ENCODE measurements at places on chromosomes 11 and 22. TPM values are rescaled to one million over a fixed set of nuclear protein-coding genes. Genes with fewer than 3 reads are reported as not detected.

DNA sequence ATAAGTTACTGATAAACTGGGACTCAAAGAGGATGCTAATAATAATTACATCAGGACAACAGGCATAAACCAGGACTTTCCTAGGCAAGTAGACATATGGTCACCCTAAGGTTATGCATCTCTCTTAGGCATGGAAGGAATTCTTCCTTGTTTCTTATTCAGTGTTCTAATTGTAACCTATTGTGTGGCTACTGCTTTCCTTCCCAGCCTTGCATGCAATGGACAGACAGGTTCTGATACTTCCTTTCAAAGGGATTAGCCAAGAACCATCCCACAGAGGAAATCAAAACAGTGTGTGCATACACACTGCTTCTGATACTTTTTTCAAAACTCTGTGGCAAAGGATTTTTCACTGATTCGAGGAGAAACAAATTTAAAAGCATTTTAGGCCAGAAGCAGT is 48.3 kb downstream of the RRAS2 start:
- no peak for DNase-seq

- no peak for DNase-seq
Observed at GRCh38 chr11:10494636-10495463, 39.8 kb downstream of the AMPD3 start.

- DNase-seq = no peak
Observed at GRCh38 chr11:115342142-115342541, 162.1 kb downstream of the CADM1 start.

GRCh38 chr11:22539821-22540256 is 85.8 kb downstream of the FANCF start:
- DNase-seq = no peak

DNA sequence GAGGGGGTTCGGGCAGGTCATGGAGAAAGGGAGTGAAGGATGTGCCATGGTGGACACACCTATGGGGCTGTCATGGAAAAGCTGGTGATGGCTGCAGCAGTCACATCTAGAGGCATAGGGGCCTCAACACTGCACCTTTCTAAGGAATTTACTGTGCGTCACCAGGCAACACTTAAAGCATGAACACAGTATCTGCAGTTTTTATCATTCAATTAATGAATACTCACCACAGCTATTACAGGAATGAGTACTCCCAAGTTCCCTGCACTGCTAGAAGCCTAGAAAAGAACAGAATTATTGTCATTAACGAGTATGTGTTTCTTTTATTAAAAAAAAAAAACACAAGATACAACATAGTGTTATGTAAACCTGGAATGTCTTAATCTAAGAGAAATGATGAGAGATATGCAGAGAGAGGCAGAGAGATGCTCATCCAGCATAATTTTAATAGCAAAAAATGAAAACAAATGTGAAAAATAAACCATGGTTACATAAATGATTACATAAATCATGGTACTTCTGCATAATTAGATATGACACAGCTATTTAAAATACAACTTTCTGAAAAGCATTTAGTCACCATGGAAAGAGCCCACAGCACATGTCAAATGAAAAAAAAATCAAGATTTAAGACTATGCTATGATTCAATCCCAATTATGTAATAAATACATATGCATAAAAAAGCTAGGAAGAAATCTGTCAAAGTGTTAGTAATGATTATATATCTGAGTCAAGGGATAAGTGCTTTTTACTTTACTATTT is 19.2 kb downstream of the SERPIND1 start:
- DNase-seq = no peak

DNA sequence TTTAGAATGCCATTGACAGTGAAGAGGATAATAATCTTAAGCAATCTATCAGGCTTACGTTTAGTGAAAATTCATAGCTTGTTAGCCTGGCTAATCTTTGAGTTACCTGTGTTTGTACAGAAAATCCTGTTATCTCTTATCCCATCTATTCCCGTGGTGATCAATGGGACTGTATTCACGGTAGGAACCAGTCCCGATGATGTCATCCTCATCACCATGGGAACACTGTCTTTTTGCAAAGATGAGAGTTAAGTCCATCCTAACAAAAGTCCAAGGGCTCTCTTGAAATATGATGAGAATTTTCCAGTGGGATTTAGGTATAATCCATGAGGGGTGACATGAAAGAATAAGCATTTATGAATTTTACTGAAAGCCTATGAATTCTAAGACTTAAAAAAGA is 762.2 kb downstream of the ETS1 start:
- DNase-seq = no peak

Gene GP1BB
- 5.9 TPM for total RNA-seq

GRCh38 chr22:42964994-42965699 is 49.8 kb downstream of the PACSIN2 start:
- DNase-seq = no peak

Gene MYEOV
- total RNA-seq = 26.7 TPM

DNA sequence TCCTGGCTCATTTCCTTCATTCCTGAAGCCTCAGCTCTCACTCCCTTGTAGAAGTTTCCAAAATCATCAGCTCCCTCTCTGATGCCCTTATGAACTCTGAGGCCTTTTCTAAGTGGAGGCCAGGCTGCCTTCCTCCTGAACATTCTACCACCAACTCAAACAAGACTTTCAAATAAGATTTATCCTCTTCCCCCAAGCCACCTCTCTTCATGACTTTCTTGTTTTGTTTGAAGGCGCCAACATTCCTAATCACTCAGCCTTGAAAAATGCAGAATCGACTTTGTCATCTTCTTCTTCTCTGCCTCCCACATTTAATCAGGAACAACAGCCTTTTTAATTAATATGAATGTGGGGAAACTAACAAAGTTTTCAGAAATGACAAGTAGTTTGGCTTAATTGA is 927.9 kb downstream of the OPCML start:
- DNase-seq = no peak

Gene OR10D3
- total RNA-seq = not detected

- no peak for DNase-seq
Observed at GRCh38 chr11:118229274-118229847, 4.5 kb upstream of the JAML start.

DNA sequence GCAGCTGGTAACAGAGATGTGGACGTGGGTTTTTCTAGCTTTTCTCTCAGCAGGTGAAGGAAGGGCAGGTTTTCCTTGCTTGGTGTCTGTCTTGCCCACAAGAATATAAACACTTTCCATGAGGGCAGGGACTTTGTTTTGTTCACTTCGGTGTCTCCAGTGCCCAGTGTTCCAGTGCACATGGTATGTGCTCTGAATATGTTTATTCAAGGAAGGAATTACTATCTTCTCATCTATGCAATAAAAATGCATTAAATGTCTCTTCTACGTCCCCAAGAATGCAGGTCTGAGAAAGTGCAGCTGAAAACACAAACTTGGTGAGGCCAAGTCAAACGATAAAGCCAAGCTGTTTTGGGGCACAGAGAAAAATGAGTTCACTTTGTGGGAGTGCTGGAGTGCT is 56.3 kb upstream of the PLET1 start:
- DNase-seq = no peak

GRCh38 chr22:20084547-20085413 is 4.7 kb downstream of the DGCR8 start:
- DNase-seq = no peak

- DNase-seq = no peak
Observed at GRCh38 chr11:3736816-3737215, 60.5 kb downstream of the NUP98 start.

Gene ACER3
- total RNA-seq = 21.8 TPM

GRCh38 chr11:33924341-33924740 is 32.5 kb upstream of the LMO2 start:
- no peak for DNase-seq

DNA sequence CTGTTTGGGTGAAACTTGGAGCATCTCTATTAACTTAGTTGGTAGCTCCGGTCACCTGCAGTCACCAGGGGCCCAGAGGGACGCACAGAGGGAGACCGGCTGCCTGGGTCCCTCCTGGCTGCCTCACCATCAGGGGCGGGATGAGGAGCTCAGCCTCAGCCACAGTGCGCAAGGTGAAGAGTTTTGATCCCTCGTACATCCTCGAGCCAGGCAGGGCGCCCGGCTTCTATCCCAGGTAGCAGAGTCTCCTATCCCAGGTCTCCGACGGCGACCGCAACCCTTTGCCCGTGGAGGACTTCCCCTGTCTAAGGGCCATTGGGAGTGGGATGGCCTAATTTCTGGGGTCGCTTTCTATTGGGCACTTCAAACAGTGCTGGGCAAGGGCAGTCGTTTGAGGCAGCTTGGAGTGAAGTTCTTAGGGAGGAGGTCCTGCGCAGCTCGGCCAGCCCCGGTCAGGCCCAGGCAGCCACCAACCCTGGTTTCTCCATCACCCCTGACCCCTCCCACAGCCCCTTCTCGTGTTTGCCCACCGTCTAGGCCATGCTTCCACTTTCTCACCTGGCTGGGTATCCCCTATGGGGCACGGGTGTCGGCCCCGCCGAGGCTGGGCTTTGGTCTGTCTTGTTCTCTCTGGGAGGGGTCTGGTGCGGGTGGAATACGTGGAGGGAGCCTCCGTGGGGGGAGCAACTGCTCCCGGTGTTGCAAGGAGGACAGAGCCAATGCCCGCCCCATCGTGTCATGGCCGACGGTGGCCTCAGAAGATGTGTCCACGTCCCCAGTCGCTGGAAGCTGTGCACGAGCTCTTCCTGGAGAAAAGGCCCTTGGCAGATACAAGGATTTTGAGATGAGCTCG is 3.6 kb upstream of the MRGPRG start:
- DNase-seq = no peak

- DNase-seq = no peak
Observed at GRCh38 chr11:134637091-134638015, 225.3 kb upstream of the B3GAT1 start.

- DNase-seq = no peak
Observed at GRCh38 chr11:133895551-133895950, 50.2 kb upstream of the SPATA19 start.

DNA sequence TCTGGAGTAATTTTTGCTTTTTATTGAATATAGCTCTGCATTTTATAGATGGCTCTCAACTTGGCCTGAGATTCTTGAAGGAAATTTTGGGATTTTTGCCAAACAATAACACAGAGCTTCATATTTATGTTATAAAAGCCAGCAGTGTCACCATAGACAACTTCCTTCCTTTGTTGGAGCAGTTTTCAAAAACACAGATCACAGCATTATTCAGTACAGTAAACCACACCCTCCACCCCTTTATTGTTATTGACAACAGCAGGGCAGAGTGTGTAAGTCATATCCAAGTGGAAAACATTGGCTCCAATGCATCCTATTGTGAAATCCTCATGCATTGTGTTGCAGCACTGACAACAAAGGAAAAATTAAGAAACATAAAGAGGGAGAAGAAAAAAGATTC is 62.6 kb upstream of the PRSS23 start:
- no peak for DNase-seq

GRCh38 chr22:22099194-22099486 is 116.6 kb upstream of the TOP3B start:
- DNase-seq = no peak

DNA sequence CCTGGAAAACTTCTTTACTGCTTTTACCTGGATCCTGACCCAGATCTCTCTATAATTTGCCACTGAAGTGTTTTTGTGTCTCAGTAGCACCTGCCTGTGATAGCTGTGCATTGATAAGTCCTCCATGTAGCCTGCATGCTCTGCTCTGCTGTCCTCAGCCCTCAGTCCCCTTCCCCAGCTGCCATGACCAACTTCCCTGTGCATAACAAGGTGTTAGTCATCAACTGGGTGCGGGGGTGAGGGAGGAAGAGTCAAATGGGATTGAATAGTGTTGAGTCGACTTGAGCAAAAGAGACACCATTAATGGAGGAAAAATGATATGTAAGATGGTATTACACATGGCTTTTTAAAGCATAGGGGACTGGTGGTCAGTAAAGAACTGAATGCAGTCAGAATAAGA is 92.2 kb upstream of the PLET1 start:
- DNase-seq = no peak

Gene LRP5
- 22.3 TPM for total RNA-seq

DNA sequence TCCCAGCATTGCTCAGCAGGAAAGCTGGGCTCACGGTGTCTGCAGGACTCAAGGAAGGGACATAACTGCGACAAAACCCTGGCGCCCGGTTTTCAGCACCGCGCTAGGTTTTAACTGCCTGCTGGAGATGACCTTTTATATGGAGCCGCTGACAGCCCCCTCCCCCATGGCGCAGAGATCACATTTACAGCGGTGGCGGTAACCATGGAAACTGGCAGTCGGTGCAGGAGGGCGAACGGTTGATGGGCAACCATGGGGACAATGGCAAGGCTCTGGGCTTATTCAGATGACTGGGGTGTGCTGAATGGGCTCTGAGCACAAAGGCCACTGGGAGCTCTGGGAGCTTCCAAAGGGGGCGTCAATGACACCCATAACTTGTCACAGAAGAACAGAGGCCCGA is 37.2 kb downstream of the CELSR1 start:
- no peak for DNase-seq

GRCh38 chr11:44813401-44813800 is 86.6 kb downstream of the TSPAN18 start:
- no peak for DNase-seq

GRCh38 chr11:120385655-120386054 is 49.4 kb downstream of the ARHGEF12 start:
- DNase-seq = no peak

Gene LSP1
- total RNA-seq = 69.0 TPM

DNA sequence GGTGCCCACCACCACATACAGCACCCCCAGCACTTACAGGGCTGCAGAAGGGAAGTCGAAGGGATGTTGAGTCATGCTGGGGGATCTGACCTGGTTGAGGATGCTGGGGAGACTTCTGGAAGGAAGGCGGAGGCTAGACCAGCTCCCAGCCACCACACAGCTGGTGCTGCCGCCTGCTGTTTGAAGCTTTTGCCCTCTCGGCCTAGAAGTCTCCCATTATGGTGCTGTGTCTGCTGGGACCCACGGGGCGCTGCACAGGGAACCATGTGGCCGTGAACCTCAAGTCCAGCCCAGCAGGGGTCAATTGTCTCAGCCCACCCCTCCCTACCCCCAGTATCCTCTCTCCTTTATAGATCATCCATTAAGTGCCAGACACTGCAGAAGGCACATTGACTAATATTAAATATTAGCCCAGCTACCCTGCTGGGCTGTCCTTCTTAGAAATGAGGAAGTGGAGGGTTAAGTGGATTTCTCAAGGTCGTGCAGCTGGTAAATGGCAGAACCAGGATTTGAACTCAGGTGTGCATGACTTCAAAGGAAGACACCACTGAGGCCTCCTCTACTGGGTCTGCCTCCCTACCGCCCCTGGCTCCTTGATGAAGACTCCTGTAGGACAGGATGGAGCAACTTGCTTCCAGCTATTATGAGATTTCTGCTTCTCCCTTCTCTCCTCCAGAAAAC is 49.7 kb downstream of the CYTH4 start:
- DNase-seq = no peak

DNA sequence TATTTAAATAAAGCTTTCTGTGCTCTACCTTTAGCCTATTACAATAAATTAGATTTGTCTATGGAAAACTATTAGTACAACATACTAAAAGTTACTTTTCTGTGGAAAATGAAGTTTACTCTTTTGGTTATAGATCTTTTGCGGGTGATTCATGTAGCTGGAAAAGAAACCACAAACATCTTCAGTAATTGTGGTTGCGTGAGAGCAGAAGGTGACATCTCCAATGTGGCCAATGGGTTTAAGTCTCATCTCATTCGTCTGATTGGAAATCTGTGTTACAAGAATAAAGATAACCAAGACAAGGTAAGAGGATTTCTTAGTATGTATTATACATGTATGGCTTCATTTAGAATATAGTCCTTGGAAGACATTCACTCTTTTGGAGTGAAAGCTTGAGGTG is 68.6 kb downstream of the ATXN10 start:
- DNase-seq = no peak

Gene TRPC6
- 1.5 TPM for total RNA-seq

GRCh38 chr11:30816959-30817880 is 231.1 kb upstream of the MPPED2 start:
- DNase-seq = no peak

Gene MCHR1
- total RNA-seq = not detected

- no peak for DNase-seq
Observed at GRCh38 chr11:127471662-127472061, 471.1 kb upstream of the KIRREL3 start.
